ENCODE measurements at places on chromosomes 2 and 18.

DNA sequence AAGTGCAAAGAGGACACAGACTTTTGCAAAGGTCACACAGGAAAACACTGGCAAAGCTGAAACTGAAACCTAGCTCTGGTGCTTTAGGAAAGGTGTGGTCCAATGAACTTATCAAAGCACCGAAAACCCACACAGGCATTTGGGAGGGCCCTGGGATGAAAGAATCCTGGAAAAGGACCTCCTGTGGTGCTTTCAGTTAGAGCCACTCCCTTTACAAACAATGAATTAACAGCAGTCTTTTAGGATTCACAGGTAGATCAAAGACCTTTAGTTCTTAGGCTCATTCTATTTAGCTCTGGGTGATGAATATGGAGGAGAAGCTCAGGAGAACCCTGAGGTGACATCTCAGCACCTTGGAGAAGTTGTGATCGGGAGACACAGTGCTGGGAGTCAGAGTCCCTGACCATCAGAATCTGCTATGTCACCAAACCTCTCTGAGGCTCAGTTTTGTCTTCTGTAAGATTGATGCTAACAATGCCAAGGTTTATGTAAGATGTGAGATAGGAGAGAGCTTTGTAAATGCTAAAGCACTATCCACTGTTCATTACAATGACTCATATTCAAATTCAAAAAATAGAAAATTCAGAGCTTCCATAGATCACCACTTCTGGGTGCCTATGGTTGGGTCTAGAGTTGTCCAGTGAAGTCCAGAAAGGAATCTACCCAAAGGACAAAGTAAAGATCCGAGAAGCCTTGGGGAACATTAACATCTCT, 39.3 kb downstream of the VSNL1 start:
- no peak for DNase-seq

DNA sequence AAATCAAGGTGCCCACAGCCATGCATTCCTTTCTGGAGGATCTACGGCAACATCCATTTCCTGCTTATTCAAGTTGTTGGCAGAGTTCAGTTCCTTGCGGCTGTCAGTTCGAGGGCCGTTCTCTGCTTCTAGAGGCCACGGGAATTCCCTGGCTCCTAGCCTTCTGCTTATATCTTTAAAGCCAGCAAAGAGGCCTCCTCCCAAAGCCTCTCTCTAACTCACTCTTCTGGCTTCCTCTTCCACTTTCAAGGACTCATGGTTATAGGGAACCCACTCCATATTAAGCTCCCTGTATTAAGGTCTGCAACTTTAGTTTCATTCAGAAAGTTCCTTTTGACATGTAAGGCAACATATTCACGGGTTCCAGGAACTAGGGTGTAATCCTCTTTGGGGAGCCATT, 150.1 kb upstream of the RMP24 start:
- no peak for DNase-seq

- DNase-seq = peak; percentile 47
Observed at GRCh38 chr2:854460-854859, 96.2 kb upstream of the SNTG2 start.

DNA sequence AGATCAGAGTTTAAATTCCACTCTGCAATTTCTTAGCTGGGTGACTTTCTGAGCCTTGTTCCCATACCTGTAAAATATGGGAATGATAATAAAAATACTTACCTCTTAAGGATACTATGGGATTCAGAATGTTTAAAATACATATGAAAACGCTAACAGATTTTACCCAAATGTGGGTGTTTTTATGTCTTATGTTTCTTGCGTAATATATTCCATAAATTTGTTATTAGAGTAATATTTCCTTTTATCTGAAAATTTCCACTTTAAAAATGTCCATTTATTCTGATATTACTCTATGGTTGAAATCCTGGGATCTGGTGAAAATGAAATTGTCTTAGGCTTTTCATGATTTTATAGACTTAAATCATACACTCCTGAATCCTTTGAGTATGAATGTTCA, 45.5 kb downstream of the MAPRE2 start:
- no peak for DNase-seq

GRCh38 chr18:46046126-46046525, 25.9 kb downstream of the PSTPIP2 start:
- DNase-seq = no peak

DNA sequence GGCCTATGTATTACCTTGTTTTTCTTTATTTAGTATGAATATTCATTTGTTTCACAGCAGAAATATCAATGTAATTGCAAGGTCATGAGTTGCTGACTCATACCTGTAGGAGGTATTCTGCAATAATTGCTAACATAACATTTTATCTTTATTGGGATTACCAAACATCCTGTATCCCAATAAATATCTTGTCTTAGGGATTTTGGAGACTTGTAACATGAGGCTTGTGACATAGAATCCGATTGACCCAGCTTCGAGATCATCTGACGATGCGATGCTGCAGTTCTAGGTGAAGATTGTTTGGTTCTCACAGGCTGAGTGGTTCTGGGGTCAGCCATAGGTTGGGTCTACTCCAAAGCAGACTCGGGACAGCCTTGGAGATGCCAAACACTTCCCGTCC, 133.4 kb upstream of the RND3 start:
- no peak for DNase-seq

GRCh38 chr18:40124107-40124506, 1830.9 kb upstream of the PIK3C3 start:
- DNase-seq = no peak

DNA sequence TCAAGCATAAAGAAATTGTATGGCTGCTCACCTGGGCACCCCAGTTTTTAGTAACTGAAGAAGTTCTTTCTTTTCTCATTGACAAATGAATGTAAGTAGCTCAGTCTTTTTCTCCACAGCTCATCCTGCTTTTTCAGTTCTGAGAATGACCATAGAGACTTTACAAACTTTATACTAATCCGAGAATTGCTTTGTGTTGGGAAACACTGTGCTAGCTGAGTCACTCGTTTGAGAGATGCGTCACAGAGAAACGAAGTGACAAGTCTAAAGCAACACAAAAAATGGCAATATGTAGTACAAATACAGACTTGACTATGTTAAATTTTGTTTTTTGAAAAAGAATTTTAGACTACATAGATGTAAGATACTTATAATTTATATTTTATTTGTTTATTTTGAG, 9.0 kb downstream of the LRRTM4 start:
- DNase-seq = no peak

GRCh38 chr2:138219961-138220360, 255.7 kb downstream of the HNMT start:
- DNase-seq = no peak

DNA sequence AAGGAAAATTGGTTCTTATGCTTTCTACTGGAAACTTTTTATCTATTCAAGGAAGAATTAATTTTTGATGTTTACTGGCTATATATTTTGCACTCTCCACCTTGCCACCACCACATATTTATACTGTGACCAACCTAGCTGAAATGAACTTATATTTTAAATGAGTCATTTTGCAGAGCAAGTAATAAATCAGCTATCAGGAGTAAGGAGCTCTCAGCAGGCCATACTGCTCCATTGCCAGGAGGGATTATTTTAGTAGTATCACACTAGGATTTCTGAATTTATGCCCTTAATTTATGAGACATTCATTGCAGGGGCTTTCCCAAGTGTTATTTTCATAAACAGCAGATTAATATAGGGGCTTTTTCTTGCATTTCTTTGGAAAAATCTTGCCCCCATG, 125.8 kb upstream of the CYP1B1 start:
- no peak for DNase-seq

DNA sequence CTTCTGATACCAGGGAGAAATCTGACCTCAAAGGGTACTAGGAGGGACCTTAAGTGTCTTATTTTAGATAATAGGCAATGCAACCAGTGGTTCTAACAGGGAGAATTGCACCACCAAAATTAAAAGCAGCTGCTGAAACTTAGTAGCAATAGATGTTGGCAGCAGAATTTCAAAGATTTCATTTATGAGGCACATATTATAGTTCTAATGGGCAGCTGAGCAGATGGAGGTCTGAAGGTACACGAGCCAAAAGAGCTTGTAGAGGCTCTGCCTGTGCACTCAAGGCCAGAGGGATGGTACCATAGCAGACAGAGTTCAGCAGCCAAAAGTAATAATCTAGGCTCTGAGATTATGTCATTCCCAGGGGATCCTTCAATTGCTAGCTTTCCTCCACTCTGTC, 87.3 kb upstream of the NCKAP5 start:
- DNase-seq = no peak

GRCh38 chr18:58887613-58887963, 22.9 kb downstream of the ZNF532 start:
- DNase-seq = no peak

GRCh38 chr2:120546048-120546864, 189.4 kb upstream of the GLI2 start:
- DNase-seq = no peak

DNA sequence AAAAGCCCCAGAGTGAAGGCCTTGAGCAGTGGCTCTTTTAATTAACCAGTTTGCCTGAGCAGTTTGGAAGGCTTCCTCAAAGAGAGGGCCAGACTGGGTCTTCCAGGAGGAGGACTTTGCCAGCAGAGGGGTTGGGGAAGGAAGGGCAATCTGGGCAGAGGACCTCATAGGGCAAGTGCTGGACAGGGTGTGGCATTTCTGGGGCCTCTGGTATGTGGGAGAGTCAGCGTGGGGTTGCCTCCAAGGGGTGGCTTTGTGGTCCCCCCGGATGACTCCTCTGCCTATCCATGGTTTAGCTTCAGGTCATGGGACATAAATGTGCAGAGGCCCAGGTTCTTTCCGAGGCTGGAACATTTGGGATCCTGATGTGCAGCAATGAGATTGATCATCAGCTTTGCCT, 12.6 kb downstream of the GLI2 start:
- DNase-seq = no peak

All from stimulated activated CD4-positive, alpha-beta T cell treated with anti-CD3 and anti-CD28 coated beads, Interleukin-12 subunit alpha, Interleukin-12 subunit beta, amount 100 ng/mL, for 24 hours (primary cell).